ENCODE measurements at places on chromosomes 16 and 17.

- DNase-seq, result no peak
These were observed 148.0 kb upstream of the FOXF1 start for GRCh38 chr16:86362155-86362849.

DNA sequence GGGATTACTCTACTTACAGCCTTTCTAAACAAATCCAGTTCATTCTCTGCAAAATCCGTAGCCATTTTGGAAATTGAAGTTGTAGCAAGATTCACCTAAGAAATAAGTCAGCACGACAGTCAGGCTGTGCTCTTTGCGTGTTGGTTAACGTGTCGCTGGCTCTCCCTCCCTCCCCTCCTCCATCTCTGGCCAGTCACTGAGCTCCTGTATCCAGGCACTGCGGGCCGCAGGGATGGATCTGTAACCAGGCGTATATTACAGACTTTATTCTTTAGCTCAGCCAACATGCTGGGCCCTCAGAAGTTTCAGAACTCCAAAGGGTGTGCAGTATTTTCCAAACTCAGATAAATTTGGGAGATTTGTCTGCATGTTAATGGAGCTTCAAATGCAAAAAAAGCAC, 30.8 kb downstream of the KDM8 start:
- DNase-seq, result no peak

DNA sequence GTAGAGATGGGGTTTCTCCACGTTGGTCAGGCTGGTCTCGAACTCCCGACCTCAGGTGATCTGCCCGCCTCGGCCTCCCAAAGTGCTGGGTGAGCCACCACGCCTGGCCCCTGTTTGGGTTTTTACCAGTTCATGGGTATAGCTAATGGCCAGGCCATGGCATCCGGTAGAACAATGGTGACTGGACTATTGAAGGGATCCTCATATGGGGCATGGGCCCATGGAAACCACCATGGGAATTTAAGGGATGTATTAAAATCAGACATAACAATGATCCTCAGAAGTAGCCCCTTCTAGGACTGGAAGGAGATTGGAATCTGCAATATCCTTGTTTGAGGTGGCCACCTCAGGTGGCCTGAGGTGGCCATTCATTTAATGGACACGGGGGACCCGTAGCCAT, 17.5 kb upstream of the GUCY2D start:
- DNase-seq, result no peak

GRCh38 chr17:59856859-59857794, 35.6 kb downstream of the TUBD1 start:
- no peak for DNase-seq

- DNase-seq, result no peak
These were observed 12.9 kb downstream of the VASN start for GRCh38 chr16:4384509-4384942.

DNA sequence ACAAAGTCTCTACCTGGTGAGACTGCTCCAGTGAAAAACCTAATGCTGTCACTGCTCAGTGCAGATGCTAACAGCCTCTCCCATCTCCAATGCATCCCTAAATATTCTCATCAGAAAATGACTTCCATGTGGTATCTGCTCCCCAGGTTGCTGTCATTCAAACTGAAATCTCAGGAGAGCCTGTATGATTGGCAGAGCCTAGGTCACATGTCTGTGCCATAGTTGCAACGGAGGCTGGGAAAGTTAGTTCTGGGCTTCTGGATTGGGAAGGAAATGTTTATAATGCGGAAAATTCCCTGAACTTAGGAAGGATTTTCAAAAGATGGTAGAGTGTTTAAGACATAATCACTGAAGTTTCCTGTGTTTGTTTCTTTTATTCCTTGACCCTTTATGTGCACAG, 206.4 kb upstream of the ZKSCAN2 start:
- no peak for DNase-seq

DNA sequence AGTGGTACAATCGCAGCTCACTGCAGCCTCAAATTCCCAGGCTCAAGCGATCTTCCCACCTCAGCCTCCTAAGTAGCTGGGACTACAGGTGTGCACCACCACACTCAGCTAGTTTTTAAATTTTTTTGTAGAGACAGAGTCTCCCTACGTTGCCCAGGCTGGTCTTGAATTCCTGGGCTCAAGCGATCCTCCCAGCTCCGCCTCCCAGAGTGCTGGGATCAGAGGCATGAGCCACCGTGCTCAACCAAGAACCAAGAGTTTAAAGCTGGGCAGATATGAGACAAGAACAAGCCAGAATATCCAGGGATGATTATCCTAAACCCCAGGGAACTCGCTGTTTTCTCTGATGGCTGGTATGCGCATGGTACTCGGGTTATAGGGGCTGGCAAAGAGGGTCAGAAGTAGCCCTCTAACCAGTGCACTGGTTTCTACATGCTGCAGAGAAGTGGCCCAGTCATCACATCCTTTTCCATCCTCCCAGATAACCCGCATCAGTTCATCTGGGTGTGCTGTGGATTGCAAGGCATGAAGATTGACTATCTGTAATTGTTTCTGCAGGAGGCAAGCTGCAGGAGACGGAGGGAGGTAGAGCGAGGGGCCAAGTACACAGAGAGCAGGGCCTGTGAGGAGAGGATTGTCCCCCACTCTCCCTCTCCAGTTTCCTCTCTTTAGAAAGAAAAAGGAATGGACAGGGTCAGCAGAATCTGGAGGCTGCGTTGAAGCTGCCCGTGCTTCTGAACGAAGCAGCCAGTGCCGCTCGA, 33.6 kb upstream of the TOB1 start:
- no peak for DNase-seq

DNA sequence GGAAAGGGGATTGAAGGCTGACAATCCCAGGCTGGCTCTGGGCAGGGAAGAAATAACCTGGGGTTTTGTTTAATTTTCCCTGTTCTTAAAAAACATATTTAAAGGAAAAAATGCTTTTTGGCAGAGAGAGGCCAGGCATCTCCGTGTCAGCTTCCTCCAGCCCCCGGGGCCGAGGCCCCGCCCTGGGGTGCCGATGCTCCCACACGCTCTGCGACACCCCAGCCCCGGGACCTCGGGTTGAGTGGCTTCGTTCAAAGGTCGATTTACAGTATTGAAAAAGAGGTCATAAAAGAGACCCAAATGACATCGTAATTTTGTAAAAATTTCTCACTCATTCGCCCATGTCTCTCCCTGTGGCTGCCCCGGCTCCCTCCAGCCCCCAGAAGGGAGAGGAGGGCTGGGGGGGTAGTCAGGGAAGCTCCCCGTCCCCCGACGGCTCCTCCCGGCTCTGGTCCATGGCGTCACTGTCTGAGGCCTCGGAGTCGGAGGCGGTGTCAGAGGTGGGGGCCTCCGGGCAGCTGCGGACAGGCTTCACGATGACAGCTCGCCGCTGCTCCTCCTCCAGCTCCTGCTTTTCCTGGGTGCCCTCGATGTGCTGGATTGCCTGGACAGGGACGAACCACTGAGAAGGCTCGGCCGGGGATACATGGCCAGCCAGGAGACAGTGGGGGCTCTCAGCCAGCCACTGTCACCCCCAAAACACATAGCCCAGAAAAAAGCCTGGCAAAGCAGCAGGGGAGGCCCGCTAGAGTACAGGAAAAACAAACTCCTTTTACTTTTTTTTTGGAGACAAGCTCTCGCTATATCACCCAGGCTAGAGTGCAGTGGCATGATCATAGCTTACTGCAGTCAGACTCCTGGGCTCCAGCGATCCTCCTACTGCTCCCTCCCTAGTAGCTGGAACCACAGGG, 14.9 kb downstream of the TFAP4 start:
- DNase-seq, result no peak

DNA sequence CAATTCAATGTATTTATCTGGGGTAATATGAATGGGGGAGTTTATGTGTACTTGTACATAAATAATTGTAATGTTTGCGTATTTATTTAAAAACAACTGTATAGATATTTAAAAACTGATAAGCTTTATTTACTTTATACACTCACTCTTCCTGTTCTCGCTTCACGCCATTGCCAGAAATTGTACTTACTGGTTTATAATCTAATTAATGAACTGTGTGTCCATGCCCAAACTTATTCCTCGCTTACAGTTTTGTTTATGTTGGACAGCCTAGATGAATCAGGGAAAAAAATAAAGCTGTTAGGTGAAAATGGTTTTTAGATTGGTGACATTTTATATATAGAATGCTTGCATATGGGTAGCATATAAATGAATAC, 30.8 kb downstream of the AATF start:
- no peak for DNase-seq

GRCh38 chr16:56861092-56861610, 3.9 kb upstream of the SLC12A3 start:
- DNase-seq, result peak; percentile 28

GRCh38 chr16:50576403-50577113, 28.4 kb downstream of the NKD1 start:
- DNase-seq, result no peak

DNA sequence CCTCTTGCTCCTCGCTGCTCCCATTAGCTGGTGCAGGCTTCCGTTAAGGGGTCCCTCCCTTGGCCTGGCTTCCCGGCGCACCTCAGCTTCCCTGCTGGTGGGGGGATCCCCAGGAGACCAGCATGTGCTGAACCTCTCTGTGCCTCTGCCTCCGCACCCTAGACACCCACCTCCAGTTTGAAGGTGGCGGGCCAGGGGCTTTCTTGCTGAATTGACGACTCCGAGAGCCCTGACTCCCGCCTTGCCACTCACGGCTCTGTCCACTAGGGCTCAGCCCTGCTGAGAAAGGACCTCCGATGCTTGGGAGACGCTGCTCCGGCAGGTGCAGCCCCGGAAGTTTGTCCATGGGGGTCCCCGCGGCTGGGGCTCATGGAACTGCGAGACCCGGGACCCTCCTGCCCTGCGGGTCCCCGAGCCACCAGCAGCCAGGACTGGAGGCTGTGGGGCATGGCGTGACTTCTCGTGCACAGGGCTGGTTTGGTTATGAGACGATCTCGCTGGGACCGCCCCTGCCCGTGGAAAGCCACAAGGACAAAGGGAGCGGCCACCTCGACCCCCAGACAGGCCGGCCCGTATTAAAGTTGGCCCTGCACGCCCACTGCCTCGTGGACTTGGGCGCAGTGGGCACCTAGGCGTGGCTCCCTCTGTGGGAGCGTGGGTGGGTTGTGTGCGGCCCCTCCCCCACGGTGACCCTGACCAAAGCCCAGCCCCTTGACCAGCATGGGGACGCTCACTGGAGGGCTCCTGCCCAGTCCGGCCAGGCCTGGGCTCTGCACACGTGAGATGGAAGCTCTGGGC, 8.1 kb downstream of the CHMP6 start:
- no peak for DNase-seq

GRCh38 chr16:57628008-57628781, at the start of gene ADGRG1:
TSS of gene ADGRG1 (plus strand) at chr16:57628630. CDS start at chr16:57650288, 21,658 bp downstream.
- DNase-seq, result peak; percentile 68

GRCh38 chr17:49910094-49910857, 58.7 kb upstream of the DLX4 start:
- DNase-seq, result peak; percentile 77

DNA sequence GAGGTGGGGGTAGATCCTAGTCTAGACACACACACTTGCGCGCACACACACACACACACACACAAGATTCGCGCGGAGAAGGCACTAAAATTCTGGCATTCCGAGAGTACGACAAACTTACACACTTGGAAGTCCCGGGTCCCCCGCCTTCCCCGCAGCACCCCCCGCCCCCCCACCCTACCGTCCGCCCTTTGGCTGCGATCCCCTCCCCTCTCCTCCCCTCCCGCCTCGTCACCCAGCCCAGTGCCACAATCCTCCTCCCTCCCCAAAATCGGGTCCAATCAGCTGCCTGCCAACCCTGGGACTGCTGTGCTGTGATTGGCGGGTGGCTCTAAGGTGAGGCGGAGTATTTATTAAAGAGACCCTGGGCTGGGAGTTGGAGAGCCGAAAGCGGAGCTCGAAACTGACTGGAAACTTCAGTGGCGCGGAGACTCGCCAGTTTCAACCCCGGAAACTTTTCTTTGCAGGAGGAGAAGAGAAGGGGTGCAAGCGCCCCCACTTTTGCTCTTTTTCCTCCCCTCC, at the start of gene SOX9:
TSS of gene SOX9 (plus strand) at position 379 of the 522 bp plus-strand sequence. CDS start 372 bp downstream, outside the sequence.
- peak; percentile 99 for DNase-seq

GRCh38 chr16:29994600-29995323, 655 bp downstream of the HIRIP3 start:
- peak; percentile 87 for DNase-seq

DNA sequence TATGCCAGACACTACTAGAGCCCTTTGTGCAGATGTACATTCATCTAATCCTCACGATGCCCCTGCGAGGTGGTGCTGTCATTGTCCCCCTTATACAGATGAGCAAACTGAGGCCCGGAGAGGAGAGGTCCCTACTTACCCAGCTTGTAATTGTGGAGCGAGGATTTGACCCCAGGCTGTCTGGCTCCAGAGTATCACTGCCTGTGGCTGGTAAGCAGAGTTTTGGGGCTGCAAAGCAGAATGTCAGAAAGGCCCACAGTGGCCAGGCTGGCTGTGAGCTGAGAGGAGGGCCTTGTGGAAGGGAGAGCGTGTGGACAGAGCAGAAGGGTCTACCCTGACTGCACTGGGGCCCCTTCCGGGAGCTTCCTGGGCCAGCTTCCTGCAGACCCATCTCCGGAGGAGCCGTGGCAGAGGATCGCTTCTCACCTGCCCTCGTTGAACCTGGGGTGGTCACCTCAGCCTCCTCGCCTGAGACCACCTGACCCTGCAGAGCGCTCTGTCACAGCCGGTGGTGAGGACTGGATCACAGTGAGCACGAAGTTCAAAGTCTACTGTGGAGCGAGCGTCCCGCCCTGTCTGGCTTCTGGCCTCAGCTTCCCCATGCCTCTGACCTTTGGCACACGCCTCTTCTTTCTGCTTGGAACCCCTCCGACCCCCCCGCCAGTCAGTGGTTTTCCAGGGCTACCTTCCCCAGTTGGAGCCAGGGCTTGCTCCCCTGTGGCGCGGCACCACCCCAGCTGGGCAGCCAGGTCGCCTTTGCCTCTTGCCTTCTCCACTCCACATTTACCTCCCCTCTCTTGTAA, 12.1 kb downstream of the CMIP start:
- no peak for DNase-seq

DNA sequence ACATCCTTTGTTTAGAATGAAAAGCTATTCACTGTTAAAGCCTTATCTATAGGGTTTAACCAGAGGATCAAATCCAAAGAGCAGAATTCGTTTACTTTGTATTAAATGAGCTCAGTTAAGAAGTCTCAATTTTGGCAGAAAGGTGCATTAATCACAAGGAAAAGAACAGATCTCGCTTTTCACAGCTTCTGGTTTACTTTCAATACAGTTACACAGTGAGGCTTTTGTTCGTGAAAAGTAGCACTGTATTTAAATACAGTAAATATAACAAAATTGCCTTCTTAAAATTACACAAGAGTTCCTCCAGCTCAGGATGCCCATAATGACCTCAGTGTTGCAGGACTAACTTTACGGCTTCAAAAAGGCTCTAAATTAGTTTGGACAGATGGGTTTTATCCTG, 669.1 kb upstream of the SALL1 start:
- no peak for DNase-seq

- no peak for DNase-seq
These were observed 43.2 kb downstream of the AXIN2 start for GRCh38 chr17:65518256-65518655.

DNA sequence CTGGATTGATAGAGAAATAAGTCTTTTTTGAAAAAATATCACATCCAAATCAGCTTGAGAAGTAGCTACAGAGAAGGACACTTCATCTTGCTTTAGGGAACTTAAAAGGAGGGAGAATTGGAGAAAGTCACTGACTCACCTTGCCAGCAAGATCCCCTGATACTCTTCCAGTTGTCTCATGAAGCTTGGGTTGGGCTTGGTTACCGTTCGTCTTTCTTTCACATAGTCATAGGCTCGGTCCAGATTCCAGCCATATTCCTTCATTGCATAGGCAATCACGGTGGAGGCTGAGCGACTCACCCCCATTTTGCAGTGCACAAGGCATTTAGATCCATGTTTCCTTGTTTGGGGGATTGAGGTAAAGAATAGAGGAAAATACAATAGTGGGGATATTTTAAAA, 25.3 kb upstream of the CORO6 start:
- DNase-seq, result no peak

Data from NCI-H69 (cell line).